Activated CD4-positive, alpha-beta T cell treated with anti-CD3 and anti-CD28 coated beads, Interleukin-2, amount 50 U/mL, for 16 hours (primary cell): ENCODE measurements at places on chromosomes 7 and 10.

GRCh38 chr7:110090110-110090820 lies 1000.7 kb upstream of the LRRN3 start:
- peak; percentile 7 for DNase-seq

- DNase-seq: no peak
Measured at GRCh38 chr10:23884670-23885069, 324.3 kb upstream of the KIAA1217 start.

- no peak for DNase-seq
Measured at GRCh38 chr10:126481181-126481580, 92.9 kb upstream of the ADAM12 start.

DNA sequence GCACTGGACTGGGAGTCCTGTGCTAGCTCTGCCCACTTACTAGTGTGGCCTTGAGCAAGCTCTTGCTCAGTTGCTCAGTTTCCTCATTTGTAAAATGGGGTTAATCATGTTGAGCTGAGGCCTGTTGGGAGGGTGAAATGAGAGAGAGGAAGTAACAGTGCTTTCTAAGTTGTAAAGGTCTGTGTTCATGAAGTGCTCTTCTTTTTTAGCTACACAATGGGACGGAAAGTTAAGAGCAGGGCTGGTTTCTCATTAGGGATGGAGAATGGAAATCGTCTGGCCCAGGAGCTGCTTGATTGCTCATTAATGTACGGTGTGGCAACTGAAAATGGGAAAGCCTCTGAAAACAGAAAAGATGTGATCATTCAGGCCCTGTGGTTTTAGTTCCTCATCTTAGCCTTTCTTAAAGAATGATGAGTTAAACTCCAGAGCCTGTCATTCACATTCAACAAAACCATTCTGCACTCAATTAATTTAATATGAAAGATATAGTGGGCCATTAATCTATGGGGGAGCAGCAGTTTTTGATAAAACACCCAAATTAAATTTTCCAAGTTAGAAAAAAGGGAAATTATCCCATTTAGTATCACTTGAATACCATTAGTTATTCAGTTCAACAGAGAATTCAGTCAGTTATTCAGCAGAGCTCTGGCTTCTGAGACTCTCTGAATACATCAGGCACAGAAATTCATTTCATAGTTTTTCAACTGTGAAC lies 60.5 kb downstream of the SH2D4B start:
- no peak for DNase-seq

GRCh38 chr7:74220229-74220628 lies 10.4 kb downstream of the LAT2 start:
- DNase-seq: no peak

DNA sequence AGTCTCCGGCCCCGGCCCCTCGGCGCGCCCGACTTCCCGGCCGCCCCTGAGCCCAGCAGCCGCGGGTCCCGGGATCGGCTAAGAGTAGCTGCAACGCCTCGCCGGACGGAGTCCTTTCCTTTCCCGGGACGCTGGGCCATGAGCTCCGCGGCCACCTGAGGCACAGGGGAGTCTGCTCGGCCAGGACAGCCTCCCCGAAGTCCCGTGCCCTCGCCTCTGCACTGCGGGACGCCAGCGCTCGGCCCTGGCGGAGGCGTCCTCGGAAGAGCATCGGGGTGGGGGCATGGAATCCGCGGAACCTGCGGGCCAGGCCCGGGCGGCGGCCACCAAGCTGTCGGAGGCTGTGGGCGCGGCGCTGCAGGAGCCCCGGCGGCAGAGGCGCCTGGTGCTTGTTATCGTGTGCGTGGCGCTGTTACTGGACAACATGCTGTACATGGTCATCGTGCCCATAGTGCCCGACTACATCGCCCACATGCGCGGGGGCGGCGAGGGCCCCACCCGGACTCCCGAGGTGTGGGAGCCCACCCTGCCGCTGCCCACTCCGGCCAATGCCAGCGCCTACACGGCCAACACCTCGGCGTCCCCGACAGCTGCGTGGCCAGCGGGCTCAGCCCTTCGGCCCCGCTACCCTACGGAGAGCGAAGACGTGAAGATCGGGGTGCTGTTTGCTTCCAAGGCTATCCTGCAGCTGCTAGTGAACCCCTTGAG lies 502 bp downstream of the SLC18A3 start:
- no peak for DNase-seq

- DNase-seq: no peak
Measured at GRCh38 chr10:72765051-72765745, 73.3 kb downstream of the MCU start.

DNA sequence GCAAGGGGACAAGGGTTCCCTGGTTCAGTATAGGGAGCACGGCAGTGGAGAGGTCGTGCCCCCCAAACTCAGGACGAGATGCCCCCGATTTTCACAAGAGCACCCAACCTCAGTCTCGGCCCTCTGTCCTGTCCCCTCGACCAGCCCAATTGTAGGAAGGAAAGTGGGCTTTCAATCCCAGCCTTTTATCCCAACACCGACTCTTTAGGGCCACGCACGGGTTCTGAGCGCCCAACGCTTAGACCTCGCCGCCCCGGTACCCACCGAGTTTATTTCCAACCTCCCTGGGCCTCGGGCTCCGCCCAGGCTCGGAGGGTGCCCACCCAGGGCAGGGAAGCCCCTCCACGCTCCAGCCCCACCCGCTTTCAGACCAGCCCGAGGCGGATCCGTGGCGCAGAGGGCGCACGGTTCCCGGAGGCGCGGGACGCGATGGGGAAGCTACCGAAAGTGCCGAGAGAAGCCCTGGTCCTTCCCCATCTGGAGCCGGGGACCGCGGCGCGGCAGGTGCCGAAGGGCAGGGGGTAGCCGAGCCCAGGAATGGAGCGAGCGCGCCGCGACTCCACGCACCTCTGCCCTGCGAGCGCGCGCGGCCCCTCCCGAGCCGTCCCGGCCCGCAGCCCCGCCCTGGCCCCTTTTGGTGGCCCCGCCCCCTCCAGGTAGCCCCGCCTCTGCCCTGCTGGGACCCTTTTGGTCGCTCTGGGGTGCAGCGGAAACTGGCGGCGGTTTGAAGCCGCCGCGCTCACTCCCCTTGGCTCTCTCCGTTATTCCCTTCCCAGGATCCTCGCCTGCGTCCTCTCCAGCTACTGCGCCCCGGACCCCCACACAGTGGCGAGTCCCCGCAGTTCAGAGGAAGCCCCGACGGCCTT lies 20.4 kb downstream of the GRID2IP start:
- DNase-seq: peak; percentile 39

- DNase-seq: no peak
Measured at GRCh38 chr10:86705139-86705538, 36.8 kb downstream of the LDB3 start.

DNA sequence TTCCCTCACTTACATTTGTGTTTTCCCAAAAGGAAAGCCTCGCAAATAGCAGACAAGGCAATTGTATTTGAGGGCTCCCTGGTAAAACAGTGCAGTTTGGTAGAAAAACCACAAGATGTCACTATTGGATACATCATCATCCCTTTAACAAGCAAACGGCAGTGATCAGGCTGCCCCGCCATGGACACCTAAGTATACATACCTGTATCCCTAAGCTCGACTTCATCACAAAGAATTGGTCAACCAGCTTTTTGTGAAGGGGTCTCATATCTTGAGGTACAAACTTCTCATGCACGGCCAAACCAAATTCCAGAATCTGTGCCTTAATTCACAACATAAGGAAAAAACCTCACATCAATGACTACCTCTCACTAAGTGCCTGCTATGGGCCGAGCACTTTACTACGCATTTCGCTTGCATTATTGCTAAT lies 179.5 kb upstream of the IMMP2L start:
- peak; percentile 56 for DNase-seq

- no peak for DNase-seq
Measured at GRCh38 chr10:1597370-1598146, 139.8 kb downstream of the ADARB2 start.

GRCh38 chr10:66931949-66932343 lies 6.1 kb downstream of the LRRTM3 start:
- no peak for DNase-seq

DNA sequence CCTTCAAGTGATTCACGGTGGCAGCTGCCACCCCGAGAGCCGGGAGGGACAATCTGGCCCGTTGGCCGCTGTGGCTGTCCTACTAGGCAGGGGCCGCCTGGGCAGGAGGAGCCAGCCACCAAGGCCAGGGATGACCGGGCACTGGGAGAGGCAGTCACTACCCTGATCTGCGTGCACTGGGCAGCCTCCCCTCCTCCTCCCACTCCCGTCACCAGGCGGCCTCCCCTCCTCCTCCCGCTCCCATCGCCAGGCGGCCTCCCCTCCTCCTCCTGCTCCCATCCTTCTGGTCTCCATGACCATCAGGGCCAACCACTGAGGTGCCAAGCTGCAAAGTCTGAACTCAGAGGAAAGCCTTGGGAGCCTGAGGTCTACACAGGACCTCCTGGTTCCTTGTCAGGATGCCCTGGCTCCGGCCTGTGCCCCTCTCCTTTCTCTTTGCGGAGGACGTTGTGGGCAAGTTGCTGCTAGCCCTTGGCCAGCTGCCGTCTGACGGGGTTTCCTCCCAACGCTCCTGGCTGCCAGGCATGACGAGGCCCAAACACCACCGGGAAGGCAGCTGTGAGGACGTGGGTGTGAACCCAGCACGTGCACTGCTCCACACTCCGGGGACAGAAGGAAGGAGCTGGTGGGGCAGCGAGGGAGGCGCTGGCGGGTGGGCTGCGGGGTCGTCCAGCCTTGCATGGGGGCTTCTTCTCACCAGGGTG lies 131.1 kb downstream of the WDR37 start:
- DNase-seq: no peak

- no peak for DNase-seq
Measured at GRCh38 chr7:15600298-15600697, 38.5 kb upstream of the AGMO start.

DNA sequence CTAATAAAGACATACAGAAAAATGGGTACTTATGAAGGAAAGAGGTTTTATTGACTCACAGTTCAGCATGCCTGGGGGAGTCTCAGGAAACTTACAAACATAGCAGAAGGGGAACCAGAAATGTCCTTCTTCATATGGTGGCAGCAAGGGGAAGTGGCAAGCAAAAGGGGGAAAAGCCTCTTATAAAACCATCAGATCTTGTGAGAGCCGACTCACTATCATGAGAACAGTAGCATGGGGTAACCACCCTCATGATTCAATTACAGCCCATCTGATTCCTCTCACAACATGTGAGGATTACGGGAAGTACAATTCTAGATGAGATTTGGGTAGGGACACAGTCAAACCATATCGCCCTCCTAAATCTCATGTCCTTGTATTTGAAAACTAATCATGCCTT lies 1305.4 kb upstream of the SORCS1 start:
- no peak for DNase-seq

- DNase-seq: no peak
Measured at GRCh38 chr7:151858456-151858855, 18.5 kb downstream of the PRKAG2 start.

- DNase-seq: no peak
Measured at GRCh38 chr7:148862481-148862880, 21.6 kb downstream of the EZH2 start.

- DNase-seq: peak; percentile 87
Measured at GRCh38 chr10:84308481-84309304, 19.7 kb upstream of the CCSER2 start.

DNA sequence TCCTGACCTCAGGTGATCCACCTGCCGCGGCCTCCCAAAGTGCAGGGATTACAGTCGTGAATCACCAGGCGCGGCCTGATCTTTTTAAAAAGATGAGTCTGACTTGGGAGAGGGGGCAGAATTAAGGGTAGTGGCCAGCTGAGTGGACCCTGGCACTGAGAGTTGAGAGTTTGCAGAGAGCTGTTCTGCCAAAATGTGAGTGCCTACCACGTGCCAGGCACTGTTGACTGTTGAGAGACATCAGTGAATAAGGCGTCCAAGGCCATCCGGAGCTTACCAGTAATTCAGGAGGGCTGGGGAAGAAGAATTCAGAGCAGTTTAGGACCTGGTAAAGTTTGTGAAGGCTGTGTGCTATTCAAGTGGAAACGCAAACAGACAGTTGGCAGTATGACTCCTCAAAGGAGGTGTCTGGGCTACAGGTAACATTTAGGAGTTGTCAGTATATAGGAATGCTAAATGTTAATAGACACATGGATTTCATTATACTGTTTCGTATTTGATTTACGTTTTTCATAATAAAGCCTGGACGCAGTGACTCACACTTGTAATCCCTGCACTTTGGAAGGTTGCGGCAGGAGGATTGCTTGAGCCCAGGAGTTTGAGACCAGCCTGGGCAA lies 1.5 kb downstream of the NIPSNAP2 start:
- no peak for DNase-seq

- DNase-seq: no peak
Measured at GRCh38 chr10:88042160-88043100, 179.0 kb downstream of the PTEN start.

DNA sequence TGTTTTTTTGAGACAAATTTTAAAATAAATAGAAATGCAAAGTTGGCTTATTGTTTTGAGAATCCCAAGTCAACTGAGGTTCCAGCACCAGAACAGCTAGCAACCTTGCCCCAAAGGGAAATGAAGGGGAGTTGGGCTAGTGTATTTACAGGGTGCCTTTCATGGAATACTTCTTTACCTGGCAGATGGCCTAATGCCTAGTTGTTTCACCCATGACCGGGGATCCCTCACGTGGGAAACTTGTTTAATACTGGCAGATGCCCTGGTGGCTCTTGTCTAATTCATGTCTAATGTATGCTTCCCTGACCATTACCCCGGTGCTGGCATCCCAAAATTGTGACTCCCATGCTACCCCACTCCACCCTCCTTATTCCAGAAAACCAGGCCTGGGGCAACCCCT lies 861.1 kb upstream of the ZWINT start:
- DNase-seq: no peak

- no peak for DNase-seq
Measured at GRCh38 chr7:64102656-64103400, 57.6 kb downstream of the ZNF727 start.

DNA sequence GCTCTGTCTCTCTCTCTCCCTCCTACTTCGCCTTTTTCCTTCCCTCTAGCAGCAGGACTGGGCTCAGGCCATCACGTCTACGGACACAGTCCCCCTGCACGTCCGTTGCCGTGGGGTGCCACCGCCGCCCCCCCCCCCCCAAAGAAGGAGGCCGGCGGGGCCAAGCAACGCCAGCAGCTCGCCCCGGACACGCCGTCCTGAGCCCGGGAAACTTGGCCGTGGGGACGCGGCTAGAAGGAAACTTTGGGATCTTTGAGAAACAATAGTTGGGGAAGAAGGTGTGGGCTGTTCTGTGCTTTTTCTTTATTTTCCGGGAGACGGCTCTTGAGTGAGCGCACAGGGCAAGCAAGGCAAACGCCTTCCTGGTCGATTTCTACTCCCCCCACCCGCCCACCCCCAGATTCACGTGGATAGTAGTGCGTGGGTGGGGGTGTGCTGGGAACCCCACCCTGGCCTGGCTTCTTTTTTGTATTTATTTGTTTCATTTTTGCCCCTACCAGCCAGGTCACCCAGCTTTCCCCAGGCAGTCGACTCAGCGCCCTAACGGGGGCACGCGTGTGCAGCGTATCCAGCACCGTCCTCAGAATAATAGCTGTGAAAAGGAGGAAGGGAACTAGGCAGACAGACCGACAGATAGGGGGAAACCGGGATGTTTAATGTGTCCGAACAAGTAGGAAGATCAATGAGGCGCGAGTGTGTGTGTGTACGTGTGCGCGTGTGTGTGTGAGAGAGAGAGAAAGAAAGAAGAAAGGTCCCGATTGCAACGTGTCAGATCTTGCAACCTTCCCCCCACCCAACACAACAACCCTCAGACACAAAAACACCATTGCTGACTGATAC lies 1.4 kb downstream of the MXI1 start:
- DNase-seq: no peak
